ENCODE measurements at places on chromosomes 6 and 20.

DNA sequence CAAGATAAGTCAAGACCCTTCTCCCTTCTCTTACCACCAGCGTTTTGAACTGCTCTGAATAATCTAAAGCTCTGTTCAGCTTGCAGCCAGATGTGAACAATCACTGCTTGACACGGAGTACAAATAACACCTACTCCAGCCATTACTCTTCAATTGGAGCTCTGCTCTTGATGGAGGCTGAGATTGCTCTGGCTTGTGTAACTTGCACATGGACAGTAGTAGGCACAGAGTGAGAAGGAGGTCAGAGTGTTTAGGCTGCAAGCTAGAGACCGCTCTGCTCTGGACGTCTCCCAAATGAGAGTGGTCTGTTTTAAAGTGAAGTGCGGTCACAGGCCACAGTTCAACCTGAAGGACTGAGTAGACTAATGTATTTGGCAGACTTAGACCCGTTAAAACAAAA, 158.3 kb downstream of the HDGFL1 start:
- no peak for DNase-seq

DNA sequence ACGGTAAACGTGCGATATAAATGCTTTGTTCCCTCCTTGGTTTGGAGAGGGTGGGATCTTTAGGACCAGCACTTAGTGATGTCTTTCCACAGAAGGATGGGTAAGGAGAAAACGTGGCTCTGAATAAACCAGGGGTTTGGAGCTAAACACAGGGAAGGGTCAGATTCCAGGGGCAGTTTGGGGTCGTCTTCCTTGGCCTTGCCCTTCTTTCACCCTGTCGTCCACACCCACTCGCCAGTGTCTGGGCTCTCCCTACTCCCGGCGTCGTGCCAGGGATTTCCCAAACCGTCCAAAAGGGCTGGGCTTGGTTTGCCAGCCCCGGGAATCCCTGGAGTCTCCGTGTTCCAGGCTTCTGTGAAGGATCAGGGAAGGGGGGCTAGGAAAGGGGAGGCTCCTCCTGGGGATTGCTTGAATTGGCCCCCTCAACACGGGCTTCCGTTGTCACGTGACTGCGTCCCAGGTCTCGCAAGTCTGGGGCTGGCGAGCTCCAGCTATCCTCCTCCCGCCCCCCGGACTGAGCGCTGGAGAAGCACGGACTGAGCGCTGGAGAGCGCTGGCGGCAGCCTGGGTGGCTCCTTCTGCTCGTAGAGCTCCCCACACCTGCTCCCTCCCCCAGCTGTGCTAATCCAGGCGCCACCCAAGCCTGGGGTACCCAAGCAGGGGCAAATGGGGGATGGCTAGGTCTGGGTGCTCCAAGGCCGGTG, 9.4 kb upstream of the ARMC12 start:
- DNase-seq, result peak; percentile 82

- DNase-seq, result no peak
Measured at GRCh38 chr6:7841781-7842468, 68.7 kb downstream of the TXNDC5 start.

GRCh38 chr6:131765804-131766135, 42.0 kb upstream of the ENPP1 start:
- no peak for DNase-seq

- no peak for DNase-seq
Measured at GRCh38 chr20:3166338-3166912, 6.8 kb upstream of the FASTKD5 start.

GRCh38 chr6:47118611-47119010, 76.5 kb upstream of the ADGRF1 start:
- no peak for DNase-seq

- DNase-seq, result peak; percentile 39
Measured at GRCh38 chr6:158086504-158087223, 81.4 kb downstream of the SERAC1 start.

DNA sequence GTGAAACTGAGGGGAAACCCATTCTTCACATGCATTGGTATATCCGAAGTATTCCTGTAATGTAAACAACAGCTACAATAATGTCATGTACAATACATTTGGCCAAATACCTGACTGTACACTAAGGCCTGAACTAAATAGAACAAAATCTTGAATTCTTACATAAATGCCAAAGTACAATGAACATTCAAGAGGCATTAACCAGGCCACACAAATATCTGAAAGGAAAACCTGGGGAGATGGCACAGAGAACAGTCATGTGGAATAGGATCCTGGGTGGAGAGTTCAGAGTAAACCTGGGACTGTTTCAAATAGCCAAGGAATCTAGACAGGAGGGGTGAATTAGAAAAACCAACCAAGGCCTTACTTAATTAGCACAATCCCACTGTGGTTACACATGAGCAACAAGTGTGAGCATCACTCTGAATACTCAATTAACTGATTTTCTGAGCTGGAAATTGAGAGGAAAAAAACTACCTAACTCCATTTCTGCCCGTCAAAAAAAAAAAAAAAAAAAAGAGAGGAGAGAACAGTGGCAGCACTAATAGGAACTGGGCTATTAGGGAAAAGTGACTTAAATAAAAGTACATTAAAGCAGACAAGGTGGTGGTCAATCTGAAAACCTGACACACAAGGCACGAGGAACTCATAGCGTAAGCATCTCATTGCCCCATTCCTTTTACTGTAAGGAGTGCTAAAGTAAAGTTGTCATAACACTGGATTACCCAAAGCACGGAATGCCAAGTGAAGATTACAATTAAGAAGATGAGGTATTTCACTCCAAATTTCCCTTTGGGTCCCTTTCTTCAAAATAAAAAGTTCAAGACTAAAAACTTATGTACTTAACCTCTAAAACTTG, 10.9 kb downstream of the SNX5 start:
- no peak for DNase-seq

- no peak for DNase-seq
Measured at GRCh38 chr20:45020236-45020886, 54.0 kb downstream of the STK4 start.

- no peak for DNase-seq
Measured at GRCh38 chr6:36154286-36154685, 24.0 kb downstream of the MAPK13 start.

GRCh38 chr20:24795436-24795835, 153.6 kb upstream of the CST7 start:
- no peak for DNase-seq

- DNase-seq, result no peak
Measured at GRCh38 chr6:56742122-56742791, 99.6 kb upstream of the DST start.

- DNase-seq, result no peak
Measured at GRCh38 chr6:170276369-170277057, 14.4 kb downstream of the DLL1 start.

- no peak for DNase-seq
Measured at GRCh38 chr20:41643504-41643938, 25.3 kb upstream of the CHD6 start.

DNA sequence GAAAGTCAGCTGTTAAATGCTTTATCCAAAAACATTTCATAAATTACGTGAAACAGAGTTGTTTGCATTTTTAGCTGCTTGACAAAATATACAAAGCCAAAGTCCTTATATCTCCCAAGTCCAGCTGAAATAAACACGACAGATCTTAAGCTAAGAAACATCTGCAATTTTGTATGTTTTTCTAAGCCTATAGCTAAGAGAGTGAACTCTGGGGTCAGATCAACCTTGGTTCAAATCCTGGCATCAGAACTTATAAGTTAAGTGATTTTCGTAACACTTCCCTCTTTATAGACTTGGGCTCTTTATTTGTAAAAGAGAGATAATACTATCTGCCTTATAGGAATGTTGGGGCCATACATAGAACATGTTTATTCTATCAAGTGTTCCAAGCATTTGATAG, 176.7 kb downstream of the PTPRK start:
- DNase-seq, result no peak

- peak; percentile 51 for DNase-seq
Measured at GRCh38 chr20:41177636-41178035, 40.3 kb downstream of the PLCG1 start.

- no peak for DNase-seq
Measured at GRCh38 chr20:64042054-64042781, 6.2 kb downstream of the C20orf204 start.

GRCh38 chr6:32081168-32081990, 27.8 kb downstream of the TNXB start:
- no peak for DNase-seq

DNA sequence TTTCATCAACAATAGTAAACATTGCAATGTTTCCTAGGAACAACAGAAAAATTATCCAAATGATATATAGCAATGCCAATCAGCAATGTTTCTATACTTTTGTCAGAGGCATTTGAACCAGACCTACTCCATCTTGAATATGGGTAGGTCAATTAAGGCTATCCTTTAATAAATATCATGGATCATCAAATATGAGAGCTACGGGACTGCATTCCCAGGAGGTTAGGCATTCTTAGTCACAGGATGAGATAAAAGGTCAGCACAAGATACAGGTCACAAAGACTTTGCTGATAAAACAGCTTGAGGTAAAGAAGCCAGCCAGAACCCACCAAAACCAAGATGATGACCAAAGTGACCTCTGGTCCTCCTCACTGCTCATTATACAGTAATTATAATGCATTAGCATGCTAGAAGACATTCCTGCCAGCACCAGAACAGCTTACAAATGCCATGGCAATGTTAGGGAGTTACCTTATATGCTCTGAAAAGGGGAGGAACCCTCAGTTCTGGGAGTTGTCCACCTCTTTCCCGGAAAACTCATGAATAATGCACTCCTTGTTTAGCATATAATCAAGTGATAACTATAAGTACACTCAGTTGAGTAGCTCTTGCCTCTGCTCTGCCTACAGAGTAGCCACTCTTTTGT, 8.6 kb upstream of the SERPINB6 start:
- DNase-seq, result no peak

GRCh38 chr20:55269913-55270312, 735.4 kb downstream of the CBLN4 start:
- no peak for DNase-seq

DNA sequence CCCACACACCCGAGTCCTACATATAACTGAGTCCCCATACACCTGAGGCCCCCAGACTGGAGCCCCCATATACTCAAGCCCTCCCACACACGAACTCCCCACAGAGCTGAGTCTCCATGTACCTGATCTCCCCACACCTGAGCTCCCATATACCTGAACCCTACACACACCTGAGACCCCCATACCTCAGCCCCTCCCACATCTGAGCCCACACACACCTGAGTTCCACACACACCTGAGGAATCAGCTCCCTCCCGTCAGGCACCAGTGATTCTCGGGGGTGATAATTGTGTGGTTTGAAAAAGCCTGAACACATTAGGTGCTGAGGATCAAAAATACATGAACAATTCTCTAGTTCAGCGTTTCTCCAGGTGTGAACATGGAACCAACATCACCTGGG, 15.4 kb downstream of the PFDN4 start:
- no peak for DNase-seq

DNA sequence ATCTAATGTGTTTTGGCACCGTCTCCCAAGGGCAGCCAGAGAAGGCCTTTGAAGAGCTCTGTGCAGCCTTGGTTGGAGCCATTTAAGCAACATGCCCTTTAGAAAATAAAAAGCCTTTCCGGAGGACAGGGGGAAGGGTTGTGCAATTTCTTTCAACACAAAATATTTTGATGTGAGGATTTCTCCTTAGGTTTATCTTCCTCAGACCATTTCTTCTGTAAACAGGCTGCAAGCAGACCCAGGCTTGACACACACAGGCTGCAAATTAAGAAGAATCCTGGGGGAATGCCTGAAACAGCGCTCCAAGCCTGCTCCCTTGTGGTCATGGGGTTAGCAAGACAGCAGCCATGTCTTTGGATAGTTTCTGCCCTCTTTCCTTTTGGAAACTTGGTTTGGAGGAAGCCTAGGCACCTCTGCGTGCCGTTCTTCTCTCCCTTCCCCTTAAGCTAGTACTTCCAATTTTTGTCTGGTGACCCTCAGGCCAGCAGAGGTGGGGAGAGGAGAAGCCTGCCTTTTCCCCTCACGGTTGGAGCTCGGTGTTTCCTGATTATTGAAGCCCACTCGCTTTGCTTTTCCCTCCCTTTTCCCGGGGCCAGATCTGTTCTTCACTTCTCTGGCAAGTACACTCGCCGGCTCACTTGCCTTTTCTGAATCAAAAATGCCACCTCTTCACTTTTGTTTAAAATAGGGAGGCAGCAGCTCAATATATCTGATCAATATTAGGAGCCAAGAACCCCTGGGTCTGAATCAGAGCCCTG, 39.6 kb upstream of the NOX3 start:
- no peak for DNase-seq

DNA sequence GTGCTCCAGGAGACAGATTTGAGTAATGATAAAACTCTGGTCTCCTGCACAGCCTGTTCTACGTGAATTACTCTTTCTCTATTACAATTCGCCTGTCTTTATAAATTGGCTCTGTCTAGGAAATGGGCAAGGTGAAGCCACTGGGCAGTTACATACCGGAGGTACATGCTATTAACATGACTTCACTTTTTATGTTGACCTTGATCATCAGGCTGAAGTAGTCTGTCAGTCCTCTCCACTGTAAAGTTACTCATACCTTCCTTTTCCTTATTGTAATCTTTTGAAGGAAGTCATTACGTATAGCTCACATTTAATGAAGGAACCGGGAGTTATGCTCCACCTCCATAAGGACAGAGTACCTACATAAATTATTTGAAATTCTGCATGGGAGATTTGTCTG, 19.9 kb upstream of the KHDC1 start:
- DNase-seq, result no peak

DNA sequence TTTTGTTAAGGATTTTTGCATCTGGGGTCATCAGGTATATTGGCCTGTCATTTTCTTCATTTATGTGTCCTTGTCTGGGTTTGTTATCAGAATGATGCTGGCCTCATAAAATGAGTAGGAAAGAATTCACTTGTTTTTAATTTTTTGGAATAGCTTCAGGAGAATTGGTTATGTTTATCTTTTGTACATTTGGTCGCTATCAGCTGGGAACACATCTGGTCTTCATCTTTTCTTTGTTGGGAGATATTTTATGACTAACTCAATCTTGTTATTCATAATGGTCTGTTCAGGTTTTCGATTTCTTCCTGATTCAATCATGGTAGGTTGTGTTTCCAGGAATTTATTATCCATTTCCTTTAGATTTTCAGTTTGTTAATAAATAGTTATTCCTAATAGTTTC, 207.5 kb upstream of the ASCC3 start:
- no peak for DNase-seq

DNA sequence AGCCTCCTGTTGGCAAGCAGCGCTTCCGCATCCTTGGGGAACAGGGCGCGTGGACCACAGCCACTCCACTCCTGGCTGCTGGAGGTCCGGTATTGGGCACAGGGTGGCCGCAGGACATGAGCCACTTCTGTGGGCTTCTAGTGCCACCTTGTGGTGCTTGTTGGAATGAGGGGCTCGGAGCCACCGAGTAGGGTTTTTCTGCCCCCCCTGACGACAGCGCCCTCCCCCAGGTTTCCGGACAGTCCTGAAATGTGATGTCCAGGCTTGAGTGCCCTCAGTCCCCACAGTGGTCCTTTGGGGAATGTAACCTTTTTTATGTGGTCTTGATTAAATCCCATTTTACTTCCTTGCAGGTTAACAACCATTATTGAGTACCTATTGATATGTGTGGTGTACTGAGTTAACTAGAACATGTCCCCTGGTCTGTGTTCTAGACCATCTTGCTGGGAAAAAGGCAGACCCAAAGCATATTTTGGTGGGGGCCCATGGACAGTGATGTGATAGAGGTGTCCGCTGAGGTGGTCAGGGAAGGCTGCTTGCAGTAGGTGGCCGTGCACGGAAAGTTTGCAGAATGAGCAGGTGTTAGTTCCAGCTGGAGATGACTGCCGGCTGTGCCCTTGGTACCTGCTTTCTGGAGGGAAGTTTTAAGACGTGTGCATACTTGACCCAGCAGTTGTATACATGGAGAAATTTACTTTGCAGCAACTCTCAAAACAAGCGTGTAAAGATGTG, 70.0 kb downstream of the PTPN1 start:
- DNase-seq, result peak; percentile 52

Data from hypothalamus (tissue), 51 donors.